NCI-H2171 treated with DMSO at 0.1 percent for 48 hours (cell line): ENCODE measurements at places on chromosomes 16 and 17.

- no peak for DNase-seq
Measured at GRCh38 chr17:68578236-68578635, 22.9 kb downstream of the FAM20A start.

DNA sequence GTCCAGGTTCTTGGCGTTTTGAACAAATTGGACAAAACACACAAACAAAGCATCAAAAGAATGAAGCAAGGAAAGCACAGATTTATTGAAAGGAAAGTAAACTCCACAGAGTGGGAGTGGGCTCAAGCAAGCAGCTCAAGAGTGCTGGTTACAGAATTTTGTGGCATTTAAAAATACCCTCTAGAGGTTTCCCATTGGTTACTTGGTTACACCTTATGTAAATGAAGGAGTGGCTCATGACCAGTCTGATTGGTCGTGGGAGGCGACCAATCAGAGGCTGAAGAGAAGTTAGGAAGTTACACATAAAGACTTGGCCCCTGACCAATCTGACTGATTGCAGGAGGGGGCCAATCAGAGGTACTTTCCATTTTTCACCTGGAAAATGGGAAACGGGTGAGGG lies 1373.8 kb upstream of the GOT2 start:
- DNase-seq, result no peak

DNA sequence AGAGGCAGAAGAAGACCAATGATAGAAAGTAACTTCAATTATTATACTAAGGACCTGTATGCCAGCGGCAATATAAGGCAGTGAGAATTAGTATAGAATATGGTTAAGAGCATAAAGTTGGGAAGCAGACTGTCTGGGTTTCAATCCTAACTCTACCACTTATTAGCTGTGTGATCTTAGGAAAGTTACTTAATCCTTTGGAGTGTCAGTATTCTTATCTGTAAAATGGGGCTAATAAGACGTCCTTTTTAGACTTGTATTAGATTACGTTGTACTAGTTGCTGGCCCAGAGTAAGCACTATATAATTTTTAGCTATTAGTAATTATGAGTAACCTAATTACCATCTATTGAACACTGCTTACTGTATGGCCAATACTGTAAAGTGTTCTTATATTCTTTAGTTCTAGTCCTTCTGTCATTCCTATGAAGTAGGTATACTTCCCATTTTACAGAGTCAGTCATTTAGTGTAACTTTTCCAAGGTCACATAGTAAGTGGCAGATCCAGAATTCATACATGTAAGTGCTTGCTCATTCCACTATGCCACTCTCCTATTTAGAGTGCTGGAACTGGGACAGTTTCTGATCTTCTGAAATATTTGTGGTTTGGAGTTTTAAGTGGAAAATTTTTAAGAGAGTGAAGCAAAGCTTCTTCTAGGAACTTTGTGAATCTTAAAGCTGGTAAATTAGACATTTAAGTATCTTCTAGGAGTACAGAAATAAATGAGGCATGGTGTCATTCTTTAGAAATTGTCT lies 22.5 kb downstream of the HEATR9 start:
- DNase-seq, result no peak

DNA sequence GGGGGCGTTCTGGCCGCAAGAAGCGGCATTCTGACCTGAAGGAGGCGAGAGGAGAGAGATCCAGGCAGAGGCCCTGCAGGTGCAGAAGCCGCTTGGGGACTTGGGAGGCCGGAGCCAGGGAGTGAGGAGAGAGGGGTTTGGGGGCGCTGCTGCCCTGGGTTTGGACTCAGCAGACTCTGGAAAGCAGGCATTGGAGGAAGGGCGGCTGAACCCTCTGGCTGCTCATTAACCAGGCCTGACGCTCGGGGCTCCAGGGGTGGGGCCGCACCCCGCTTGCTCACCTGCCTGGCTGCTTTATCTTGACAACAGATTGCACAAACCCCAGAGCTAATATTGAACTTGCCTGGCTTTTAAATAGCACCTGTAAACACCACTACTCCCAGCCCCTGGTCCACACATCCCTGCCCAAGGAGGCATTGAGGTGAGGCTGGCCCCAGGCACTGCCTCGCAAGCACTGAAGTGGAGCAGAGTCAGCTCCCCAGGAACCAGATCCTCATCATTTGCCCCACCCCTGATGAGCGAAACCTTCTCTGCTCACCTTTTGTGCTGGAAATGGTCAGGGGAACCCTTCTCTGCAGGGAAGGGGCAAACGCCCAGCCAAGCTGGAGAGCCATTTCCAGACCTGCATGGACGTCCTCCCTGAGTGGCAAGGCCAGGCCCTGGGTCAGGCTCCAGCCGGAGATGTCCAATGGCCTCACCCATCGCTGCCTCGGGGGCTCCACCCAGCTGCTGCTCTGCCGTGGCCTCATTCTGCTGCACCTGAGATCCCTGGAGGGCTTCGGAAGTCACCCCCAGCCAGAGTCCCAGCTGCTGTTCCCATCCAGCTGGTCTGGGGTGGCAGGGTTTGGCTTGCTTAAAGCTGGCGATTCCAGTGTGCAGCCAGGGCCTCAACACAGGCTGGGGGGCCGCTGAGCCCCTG lies 190.2 kb upstream of the GSE1 start:
- DNase-seq, result peak; percentile 61

DNA sequence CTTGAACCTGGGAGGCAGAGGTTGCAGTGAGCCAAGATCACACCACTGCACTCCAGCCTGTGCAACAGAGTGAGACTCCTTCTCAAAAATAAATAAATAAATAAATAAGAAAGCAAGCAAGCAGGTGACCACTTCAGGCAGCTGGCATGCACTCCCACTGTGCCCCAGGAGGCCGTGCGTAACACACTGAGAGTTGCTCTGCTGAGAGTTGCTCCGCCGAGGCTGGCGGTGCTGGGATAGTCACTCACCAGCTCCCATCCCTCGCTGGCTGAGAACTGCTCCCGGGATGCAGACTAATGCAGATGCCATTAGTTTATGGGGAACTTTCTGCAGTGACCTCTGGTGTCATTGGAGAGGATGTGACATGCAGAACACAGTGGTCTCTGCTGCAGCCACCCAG lies 105.7 kb upstream of the PLCG2 start:
- no peak for DNase-seq
